ENCODE measurements at places on chromosomes 5 and 9.
A peak's percentile ranks its signal among the peaks of the same experiment; 100 is the strongest.

GRCh38 chr9:28329323-28329722 lies 756.0 kb upstream of the C9orf72 start:
- no peak for DNase-seq

- no peak for DNase-seq
Observed at GRCh38 chr9:112531666-112532282, 45.1 kb downstream of the KIAA1958 start.

- DNase-seq = no peak
Observed at GRCh38 chr9:132287256-132287760, 67.5 kb downstream of the SETX start.

- DNase-seq = peak; percentile 96
Observed at GRCh38 chr5:82347201-82347865, 69.2 kb upstream of the RPS23 start.

DNA sequence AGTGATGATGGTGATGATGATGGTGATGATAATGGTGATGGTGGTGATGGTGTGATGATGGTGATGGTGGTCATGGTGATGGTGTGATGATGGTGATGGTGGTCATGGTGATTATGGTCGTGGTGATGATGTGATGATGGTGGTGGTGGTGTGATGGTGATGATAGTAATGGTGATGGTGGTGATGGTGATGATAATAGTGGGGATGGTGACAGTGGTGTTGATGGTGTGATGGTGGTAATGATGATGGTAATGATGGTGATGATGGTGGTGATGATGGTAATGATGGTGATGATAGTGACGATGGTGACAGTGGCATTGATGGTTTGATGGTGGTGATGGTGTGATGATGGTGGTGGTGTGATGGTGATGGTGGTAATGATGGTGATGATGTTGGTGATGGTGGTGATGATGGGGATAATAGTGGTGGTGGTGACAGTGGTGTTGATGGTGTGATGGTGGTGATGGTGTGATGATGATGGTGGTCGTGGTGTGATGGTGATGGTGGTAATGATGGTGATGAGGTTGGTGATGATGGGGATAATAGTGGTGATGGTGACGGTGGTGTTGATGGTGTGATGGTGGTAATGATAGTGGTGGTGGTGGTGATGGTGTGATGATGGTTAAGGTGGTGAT lies 6.5 kb downstream of the STKLD1 start:
- DNase-seq = no peak

- no peak for DNase-seq
Observed at GRCh38 chr9:94083384-94083783, 880 bp upstream of the PTPDC1 start.

Data from RPMI7951 (cell line).